HuH-7.5 (cell line): ENCODE measurements at places on chromosomes 3 and 15.

DNA sequence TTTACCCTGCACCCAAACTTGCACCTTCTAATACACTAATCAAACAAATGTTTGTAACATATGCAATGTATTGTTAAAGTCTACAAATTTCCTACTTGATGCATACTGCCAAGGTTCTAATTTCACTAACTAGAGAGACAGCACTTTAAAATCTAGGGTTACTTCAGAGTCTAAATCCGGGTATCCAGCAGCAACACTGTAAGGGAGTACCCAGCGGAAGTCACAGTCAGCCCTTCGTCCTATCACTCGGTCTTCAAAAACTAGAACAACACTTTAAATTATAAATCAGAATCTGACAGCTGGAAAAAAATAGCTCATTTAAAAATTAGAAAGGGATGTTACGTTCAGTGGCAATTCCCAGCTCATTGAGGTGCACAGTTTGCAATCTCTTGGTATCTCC lies 8.3 kb downstream of the TNIK start:
- no peak for DNase-seq

DNA sequence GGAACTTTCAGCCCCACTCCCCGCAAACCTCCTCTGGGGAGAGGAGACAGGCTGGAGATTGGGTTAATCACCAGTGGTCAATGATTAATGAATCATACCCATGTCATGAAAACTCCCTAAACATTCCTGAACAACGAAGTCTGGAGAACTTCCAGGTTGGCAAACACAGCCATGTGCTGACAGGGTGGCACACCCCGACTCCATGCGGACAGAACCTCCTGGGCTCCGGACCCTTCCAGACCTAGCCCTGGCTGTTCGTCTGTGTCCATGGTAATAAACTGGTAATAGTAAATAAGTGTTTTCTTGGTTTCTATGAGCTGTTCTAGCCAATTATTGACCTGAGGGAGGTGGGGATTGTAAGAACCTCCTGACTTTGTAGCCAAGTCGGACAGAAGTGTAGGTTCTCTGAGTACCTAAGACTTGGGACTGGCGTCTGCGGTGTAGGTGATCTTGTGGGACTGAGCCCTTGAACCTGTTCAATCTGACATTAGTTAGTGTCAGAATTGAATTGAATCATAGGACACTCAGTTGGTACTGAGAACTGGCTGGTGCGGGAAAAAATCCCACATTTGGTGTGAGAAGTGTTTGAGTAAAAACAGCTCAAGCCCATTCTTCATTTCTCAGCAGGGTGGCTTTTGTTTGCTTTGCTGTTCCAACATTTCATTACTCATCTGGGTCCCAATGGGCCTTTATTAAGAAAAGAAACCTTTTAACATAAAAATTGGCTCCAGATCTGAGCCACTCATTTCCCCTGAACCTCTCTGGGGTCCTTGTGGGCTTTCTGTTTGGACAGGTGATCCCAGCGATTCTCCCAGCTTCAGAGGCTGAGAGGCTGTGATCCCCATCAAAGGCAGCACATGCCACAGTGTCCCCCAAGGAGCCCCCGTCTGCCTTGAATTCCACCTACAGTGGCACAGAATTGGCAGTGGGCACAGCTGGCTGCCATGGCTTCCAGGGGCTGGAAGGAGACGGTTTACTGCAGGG lies 151.0 kb downstream of the TJP1 start:
- DNase-seq, result no peak

DNA sequence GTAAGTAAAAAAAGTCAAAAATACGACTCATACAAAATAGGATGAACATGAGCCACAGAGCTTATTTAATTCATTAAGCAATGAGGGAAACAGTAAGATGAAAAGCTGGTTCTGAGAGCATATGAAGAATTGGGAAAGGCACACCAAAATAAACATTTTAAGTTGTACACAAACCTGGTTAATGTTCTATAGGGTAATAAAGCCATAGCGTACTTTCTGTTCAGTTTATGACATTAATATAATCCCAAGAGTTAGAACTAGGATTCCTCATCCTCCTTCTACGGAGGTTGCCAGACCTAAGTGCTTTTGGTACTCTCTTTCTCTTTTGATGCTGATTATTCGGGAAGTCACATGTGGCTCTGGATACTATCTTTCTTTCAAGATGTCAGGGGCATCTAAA lies 41.4 kb downstream of the CLEC3B start:
- no peak for DNase-seq

DNA sequence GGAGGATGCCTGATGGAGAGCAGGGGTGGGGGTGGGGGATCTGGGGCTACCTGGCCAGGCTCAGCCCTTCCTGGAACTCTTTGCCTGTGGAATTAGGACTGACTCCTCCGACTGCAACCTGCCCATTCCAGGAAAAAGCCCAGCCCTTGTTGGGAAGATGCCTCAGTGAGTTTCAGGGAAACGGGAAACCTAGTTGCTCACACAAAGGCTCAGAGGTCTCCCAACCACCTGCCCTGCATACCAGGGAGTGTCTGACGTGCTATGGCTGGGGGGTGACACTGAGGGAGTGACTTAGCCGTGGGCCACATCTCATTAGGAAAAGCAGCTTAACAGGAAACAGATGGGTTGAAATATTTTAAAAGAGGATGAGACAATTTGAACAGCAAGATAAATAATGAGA lies 27.9 kb downstream of the CYP8B1 start:
- DNase-seq, result no peak

DNA sequence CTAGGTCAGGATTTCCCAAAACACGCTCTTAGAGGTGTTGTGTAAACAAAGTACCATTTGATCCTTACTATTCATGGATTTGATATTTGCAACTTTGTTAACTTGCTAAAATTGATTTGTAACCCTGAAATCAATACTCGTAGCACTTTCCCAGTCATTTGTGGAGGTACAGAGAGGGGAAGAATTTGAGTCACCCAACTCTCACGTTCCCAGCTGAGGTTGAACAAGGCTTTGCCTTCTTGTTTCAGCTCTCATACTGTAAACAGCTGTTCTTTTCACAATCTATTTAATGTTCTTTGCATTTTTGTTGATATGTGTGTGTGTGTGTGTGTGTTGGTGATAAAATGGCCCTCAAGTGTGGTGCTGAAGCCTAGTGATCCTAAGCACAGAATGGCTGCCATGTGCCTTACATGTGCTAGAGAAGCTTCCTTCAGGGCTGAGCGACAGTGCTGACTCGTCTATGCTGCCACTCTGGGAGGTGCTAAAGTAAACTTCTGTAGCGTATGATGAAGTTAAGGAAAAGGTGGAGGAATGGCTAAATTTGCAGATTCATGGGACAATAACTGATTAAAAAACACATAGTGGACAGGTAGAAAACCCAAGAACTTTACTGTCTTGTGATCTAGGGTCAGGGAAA lies 173.2 kb downstream of the APBA2 start:
- DNase-seq, result no peak

DNA sequence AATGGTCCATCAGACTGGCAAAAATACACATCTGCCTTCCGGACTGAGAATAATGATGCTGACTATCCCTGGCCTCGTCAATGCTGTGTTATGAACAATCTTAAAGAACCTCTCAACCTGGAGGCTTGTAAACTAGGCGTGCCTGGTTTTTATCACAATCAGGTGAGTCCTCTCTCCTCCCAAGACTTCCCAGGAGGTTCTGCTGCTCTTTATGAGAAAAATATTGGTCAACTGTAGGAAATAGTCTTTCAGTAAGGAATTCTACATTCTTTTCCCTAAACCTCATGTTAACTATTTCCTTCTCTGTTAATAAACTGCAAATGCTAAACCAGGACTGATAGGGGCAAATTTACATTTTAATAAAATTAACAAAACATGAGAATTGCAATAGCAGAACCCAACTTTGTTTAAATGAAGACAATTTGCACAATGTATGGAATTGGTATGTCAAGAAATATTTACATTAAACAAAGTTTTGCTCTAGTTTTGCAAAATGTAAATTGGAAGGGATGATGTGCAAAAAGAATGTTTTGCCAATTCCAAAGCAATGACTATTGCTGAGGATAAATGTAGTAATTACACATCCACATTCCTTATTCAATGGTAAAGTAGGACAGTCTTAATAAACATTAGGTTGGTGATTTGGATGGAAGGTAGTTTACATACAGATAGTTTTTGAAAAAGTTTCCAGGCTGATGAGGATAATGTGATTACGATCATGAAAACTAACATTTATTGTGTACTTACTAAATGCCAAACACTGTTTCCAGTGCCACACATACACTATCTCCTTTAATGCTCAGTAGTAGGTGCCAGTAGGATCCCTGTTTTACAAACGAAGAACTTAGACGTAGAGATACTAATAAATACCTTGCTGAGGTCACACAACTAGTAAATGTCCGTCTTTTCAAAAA lies 21.1 kb downstream of the UPK1B start:
- DNase-seq, result no peak

- no peak for DNase-seq
These were observed 64.4 kb upstream of the TPM1 start for GRCh38 chr15:62977952-62978811.

DNA sequence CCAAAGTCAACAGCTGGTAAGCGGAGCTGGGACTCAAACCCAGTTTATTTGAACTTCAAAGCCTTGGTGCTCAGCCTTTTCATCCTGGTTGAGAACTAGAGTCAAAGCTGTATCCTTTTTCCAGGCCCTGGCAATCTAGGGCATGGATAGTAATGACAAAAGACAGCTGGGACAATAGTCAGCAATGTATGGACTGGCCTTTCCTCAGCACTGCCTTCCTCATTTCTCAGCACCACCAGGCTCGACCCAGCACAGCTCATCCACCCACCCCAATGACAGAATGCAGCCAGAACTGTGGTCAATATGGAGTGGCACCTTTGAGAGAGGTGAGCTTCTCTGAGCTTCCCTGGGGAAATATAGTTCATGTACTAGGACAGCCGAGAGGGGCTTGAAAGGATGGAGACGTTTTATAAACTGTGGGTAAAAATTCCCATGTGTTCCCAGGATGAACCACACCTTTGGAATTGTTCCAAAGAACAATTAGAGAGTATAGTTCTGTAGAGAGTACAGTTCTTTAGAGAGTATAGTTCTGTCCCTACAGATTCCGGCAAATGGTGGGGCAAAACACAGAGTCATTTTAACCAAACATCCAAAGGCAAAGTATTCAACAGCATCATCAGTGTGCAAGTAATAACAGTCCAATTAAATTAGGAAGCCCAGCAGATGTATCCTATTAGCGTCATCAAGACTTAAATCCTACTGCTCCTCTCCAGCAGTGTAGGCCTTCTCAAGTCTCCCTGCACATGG lies 30.2 kb upstream of the IREB2 start:
- DNase-seq, result no peak

- no peak for DNase-seq
These were observed 56.8 kb downstream of the ZNF148 start for GRCh38 chr3:125318167-125318865.

- DNase-seq, result no peak
These were observed 309.6 kb upstream of the TLE3 start for GRCh38 chr15:70407336-70407670.

GRCh38 chr3:28916713-28917499 lies 364.0 kb upstream of the RBMS3 start:
- no peak for DNase-seq

DNA sequence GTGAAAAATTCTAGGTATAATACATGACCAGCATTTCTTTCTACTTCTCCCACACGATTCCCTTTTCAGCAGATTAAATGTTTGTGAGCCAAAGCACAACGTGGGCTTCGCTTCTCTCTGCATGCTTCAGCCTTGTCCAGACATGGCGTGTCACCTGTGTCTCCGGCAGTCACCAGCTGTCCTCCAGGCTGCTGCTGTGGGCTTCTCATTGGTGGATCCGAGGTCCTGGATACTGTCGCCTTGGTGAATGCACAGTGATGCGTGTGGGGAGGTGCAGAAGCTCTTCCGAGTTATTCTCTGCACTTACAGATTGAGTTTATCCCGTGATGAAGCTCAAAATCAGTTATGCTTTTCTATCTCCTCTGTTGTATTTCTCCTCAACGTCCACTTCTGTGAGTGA lies 23.0 kb upstream of the GOLGA8J start:
- DNase-seq, result no peak

DNA sequence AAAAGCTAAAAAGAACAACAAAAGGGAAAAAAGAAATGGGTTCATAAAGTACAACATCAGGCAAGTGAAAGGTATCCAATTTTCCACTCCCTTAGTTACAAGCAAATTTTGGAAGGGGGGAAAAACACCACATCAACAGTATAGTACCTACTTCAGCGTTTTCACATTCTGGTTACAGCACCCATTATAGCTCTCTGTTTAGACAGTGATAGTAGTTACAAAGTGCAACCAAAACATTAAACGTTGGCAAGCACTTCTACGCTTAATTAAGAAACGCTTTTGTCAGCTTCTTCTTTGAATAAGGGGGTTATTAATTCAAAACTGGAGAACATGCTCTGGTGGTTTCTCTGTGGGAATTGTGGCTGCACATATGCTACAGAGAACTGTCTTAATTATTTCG lies 180.2 kb downstream of the VPS13C start:
- DNase-seq, result no peak

DNA sequence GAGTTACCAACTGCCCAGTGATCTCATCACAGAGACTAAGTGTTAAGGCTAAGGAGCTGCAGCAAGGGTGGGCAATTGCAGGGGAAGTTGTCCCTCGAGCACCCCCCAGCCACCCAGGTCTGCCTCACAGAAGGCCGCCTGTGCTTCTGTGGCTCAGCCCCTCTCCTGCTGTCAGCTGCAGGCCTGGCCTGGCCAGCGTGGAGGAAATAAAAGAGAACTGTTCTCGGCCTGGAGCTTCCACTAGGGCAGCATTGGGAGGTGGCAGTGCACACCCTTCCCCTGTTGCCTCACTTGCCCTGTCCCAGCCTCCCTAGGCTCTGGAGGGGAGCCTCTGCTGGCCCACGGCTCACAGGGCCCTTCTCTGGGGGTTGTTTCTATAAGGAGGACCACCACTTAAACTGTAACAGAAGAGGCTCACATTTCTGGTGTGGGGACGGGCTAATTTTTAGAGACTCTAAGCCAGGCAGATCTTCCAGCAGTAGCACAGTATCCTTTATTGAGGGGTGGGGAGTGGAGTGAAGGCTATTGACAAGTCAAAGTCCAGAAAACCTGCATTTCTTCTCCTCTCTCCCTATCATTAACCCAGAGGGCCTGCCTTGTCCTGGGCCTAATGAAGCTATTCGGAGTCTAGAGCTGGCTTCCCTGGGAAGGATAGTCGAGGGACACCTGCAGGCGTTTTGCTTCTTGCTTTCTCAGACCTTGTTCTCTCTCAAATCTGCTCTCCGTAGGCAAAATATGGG lies 75.6 kb upstream of the ADPGK start:
- no peak for DNase-seq

DNA sequence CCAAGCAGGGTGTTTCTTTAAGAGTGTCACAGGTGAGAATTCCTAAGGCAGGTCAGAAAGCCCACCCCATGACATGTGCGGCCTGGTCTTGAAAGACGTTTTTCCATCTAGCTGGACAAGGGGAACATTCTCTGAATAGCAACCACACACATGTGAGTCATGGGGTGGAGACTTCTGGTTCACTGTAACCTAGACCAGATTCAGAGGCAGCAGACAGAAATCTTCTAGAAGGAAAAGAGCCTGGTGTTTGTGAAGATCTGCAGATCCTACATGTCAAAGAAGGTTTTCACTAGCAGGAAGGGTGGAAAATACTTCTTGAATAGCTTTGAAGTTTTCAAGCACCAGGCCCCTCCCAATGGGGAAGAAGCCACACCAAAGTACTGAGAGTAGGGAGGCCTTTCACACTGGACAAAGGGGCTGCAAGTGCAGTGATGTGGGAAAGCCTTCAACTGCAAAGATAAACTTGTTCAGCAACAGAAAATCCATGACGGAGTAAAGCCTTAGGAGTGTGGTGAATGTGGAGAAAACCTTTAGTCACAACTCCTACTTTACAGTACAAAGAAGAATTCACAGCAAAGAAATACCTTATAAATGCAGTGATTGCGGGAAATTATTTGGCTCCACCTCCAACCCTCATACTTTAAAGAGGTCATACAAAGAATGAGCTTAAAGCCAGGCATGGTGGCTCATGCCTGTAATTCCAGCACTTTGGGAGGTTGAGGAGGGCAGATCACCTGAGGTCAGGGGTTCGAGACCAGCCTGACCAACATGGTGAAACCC lies 17.6 kb downstream of the ADAM10 start:
- no peak for DNase-seq
